HTR-8/SVneo (cell line): ENCODE measurements at places on chromosomes 1 and 21.

GRCh38 chr1:10074059-10074851 lies 41.5 kb downstream of the UBE4B start:
- DNase-seq: peak; percentile 75

- no peak for DNase-seq
Observed at GRCh38 chr1:92538048-92538412, 51.3 kb upstream of the GFI1 start.

- DNase-seq: no peak
Observed at GRCh38 chr1:232123775-232124659, 497.4 kb downstream of the DISC1 start.

GRCh38 chr1:180269645-180270529 lies 39.8 kb downstream of the LHX4 start:
- no peak for DNase-seq

- no peak for DNase-seq
Observed at GRCh38 chr21:44372616-44373015, 19.2 kb downstream of the TRPM2 start.

GRCh38 chr21:32367158-32367557 lies 25.7 kb downstream of the URB1 start:
- DNase-seq: no peak

DNA sequence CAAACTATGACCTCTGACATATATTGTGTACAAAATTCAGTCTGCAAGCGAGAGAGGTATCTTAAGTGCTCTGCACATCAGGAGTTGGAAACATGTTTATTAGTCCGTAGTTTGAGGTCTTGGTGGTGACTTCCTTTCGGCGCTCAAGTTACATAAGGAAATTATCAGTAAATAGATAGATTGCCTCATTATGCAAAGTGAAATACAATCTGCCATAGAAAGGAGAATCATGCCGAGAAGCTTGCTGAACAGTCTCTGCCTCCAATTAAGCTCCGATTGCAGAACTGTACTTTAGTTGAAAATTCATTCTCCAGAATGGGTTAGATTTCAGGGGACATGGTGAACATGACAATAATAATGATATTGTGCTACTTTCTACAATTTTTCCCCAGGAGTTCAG lies 271.8 kb downstream of the BRINP2 start:
- DNase-seq: no peak

DNA sequence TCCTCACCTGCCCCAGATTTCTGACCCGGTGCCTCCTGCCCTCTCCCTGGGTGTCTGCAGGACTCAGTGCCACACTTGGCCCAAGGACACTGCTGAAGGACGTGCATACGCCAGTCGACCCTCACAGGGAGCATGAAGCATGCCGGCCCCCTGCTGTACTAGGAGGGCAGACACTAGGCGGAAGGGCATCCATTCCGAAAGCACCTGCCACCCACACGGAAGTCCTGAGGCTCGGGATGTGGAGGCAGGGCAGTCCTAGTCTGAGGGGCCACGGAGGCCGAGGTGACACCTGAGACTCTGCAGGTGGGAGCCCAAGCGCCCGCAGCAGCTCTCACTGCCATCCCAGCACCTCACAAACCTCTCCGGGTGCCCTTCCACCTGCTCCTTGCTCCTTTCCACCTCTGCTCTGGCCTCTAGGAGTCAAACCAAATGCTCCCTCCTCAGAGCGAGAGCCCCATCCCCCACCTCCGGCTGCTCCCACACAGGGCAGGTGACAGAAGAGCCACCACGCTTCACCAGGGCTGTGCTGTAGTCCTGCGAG lies 2.4 kb downstream of the NPHP4 start:
- DNase-seq: no peak

DNA sequence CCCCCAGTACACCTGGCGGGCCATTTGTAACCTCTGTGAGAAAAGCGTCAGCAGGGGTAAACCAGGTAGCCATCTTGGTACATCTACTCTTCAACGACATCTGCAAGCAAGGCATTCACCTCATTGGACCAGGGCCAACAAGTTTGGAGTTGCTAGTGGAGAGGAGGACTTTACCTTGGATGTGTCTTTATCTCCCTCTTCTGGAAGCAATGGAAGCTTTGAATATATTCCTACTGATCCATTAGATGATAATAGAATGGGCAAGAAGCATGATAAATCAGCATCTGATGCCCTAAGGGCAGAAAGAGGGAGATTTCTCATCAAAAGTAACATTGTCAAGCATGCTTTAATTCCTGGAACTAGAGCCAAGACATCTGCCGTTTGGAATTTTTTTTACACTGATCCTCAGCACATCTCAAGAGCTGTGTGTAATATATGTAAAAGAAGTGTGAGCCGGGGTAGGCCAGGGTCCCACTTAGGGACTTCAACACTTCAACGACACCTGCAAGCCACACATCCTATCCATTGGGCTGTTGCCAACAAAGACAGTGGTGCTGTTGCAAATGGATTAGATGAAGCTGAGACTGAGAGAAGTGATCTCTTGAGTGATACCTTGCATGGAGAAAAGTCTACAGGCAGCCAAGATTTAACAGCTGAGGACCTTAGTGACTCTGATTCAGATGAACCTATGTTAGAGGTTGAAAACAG lies 2.7 kb downstream of the ZBED6 start:
- no peak for DNase-seq

- no peak for DNase-seq
Observed at GRCh38 chr1:3616861-3617260, 5.6 kb upstream of the MEGF6 start.

- no peak for DNase-seq
Observed at GRCh38 chr1:117365350-117366176, 1.7 kb upstream of the MAN1A2 start.

DNA sequence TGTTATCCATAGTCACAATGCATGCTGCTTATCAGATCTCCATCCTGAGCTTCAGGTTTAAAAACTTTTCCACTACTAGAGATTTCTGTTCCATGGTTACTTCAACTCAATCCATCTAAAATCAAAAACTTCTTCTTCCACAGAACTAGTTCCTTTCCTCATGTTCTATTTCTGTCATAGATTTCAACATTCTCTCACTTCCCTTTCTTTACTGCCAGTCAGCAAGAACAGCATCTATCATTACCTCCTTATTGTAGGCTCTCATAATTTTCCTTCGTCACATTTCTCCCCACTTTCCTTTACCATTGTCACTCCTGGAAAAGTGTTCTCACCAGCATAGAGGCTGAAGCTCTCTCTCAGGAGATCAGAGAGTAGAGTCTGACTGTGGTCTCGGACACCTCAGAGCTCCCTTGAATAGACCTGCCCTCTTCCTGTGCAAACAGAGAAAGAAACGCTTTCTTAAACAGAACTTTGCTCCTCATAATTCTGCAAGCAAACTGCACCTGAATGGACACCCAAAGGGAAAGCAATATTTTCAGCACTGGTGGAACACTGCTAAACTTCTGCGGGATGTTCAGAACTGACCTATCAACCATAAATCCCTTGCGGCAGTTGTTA lies 48.7 kb upstream of the KIRREL1 start:
- no peak for DNase-seq

DNA sequence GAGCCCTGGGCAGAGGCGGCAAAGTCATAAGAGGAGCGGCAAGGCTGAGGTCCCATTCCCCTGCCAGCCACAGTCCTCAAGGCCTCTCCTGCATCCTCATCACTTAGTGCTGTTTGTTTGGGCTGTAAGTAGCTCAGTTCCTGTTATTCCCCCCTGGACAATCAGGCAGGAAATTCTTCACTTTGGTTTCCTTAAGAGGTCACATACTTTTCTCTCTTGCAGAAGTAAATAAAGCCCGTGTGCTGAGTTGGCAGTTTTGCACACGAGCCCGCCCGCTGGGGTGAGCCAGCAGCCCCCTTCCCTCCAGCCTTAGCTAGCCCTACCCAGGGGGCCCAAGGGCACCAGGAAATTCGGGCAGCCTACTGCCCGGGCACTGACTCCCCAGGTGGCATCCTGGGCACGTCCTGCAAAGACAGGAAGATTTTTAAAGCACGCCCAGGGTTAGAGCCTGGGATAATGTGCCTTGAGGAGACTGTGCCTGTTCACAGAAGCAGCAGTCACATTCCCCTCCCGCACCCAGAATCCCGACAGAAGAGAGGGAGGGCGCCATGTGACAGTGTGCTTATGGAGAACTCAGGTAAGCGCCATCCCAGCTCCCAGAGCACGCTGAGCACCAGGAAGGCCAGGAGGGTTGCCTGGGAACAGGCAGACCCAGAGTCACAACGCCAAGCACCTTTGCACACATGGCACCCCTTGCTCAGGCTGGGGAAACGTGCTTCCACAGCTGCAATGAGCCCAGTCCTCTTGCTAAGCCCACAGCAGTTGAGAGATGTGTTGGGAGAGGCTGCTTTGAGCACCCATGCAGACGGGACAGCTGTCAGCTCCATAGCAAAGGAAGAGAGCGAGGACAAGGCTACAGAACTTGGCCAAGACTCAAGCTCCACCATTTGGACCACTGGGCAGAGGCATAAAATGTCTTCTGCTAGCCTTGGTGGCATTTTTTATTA lies 144.5 kb upstream of the TMEM51 start:
- DNase-seq: no peak

- DNase-seq: no peak
Observed at GRCh38 chr1:186925881-186926669, 97.3 kb downstream of the PLA2G4A start.

DNA sequence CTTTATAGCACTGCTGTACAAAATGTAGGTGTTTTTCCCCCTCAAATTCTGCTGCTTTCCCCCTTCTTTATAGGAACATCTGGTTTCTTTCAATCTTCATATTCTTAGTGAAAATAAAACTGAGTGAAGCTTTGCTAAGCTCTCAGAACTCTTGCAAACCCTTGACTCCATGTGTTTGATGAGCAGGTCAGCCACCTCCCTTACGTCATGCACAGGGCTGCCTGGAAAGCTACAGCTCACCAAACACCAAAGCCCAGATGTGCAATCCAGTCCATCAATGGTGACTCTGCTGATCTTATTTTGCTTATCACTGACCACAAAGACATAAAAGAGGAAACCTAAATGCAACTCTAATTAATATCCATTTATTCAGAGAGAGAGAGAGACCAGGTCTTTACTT lies 5.5 kb downstream of the CACNA1E start:
- no peak for DNase-seq

DNA sequence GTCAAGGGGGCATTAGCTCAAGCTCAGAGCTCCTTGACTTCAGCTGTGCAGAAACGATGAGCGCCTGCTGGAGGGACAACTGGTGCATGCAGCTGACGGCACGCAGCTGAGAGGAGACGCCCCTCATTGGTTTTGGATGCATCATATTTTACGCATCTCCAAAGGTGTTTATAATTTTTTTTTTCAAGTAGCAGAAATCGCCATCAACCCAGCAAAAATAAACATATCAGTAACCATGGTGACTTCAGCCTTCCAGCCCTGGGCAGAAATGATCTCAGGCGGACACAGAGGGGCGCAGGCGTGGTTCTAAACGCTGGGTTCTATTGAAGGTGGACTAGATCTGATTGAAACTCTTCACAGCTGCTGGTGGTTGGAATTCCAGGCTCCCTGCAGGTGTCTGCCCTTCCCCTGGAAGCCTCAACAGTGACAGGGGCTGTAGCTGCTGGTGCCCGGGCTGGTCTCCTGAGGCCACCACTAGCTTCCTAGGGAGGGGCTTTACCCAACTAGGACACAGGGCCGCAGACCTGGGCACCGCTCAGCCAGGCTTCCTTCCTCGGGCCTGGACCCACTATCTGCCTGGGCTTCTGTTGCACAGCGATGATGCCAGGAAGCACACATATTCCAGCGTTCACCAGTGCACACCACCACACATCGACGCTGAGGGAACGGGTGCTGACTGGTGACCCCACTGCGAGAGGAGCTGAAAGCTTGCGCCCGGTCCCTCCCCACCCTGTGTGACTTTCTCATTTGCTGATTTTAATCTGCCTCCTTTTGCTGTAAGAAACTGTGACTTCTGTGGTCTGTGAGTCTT lies 63.7 kb upstream of the ABCG1 start:
- no peak for DNase-seq

GRCh38 chr1:151834239-151834638 lies 2.6 kb upstream of the RORC start:
- DNase-seq: no peak

DNA sequence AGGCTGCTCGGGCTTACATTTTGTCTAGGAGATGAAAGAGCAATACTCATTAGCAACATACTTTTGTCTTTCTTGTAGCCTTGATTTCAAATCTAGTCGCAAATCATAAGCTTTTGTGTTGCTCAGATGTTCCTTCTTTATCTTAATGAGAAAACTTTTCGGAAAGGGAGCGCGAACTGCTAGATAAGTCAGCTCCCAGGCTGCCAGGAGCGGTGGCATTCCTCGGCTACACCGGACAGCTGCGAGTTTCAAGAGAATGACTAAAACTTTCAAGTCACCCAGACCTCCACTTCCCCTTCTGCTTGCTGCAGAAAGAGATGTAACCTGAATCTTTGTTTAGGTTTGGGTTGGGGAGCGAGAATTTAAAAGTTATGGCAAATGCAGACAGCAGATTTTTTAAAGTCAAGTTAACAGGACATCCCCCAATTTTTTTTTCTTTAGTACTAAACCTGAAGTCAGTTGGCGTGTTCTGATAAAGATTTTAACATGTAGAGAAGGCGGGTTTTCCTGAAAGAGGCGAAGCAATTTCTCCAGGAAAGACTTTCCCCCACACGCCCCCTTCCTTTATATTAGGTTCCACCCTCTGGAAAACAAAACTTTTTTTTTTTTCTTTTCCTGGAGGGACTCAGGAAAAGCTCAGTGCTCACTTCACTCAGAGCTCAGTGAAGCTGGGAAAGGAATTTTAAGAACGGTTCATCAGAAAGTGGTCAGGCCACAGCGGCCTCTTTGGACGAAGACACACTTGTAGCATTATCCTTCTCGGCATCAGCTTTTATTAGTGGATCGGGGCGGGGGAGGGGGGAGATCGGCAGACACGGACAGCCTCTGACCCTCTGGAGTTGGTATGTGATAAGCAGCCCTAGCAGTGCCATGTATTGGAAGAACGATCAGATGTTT lies at the start of gene LHX8:
LHX8 (plus strand) TSS at position 639 of the 897 bp plus-strand sequence. CDS start 2,227 bp downstream, outside the sequence.
- no peak for DNase-seq

DNA sequence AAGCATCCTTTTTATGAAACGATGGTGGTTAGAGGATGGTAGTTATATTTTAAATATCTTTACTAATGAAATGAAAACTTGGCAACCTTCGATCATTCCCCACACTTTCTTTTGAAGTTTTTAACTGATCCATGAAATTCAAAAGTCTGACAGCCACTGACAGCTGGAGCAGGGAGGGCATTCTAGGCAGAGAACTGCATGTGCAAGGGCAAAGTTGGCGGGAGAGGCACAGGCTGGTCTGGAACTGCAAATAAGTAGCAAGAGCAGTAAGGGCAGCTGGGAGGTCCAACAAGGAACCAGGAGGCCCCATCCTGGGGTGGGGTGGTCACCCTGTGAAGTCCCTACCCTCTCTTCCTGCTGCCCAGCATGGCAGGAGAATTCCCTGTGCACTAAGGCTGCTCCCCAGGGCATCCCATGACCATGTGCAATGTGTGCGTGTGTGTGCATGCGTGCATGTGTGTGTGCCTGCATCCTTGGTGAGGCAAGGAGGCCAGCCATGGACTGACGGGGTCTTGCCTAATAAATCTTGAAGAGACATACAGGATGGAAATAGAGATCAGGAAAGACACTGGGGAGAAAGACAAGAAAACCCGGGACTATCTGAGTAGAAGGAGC lies 33.1 kb upstream of the FOXO6 start:
- no peak for DNase-seq

DNA sequence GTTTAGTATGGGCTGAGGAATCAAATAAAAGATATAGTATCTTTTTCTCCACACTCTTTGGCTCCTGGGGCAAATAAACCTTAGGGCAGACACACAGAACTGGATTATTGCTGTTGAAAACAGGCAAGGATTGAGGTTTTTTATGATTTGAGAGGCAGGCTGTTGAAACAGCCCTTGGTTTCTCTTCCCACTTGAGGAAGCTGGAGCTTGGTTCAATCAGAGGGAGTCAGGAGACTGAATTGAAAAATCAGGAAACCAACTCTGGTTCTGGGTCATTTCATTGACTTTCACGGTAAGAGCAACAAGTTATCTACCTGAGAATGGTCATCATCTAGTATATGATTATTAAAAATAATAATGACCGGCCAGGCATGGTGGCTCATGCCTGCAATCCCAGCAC lies 108.4 kb downstream of the CNIH3 start:
- no peak for DNase-seq
